ENCODE measurements at places on chromosomes 11 and 22. TPM values are rescaled to one million over a fixed set of nuclear protein-coding genes. Genes with fewer than 3 reads are reported as not detected.

The PARVG gene
- 54.0 TPM for polyA plus RNA-seq

The RIMBP3C gene
- 0.53 TPM for polyA plus RNA-seq

The PTPRJ gene
- 18.0 TPM for polyA plus RNA-seq

The MYBPC3 gene
- not detected for polyA plus RNA-seq

The RCOR2 gene
- not detected for polyA plus RNA-seq

The SLC22A25 gene
- not detected for polyA plus RNA-seq

The PLAAT2 gene
- not detected for polyA plus RNA-seq

The CLCF1 gene
- not detected for polyA plus RNA-seq

The APLNR gene
- polyA plus RNA-seq: not detected

The LIF gene
- 0.29 TPM for polyA plus RNA-seq

The OR6T1 gene
- polyA plus RNA-seq: not detected

The PATE4 gene
- polyA plus RNA-seq: not detected

The NLRP14 gene
- polyA plus RNA-seq: not detected

The OSBP2 gene
- polyA plus RNA-seq: 0.19 TPM

The DEFB131B gene
- not detected for polyA plus RNA-seq

The TMEM80 gene
- polyA plus RNA-seq: 30.4 TPM

The CSRP3 gene
- not detected for polyA plus RNA-seq

The C11orf86 gene
- not detected for polyA plus RNA-seq

The SCUBE2 gene
- not detected for polyA plus RNA-seq

The CTTN gene
- not detected for polyA plus RNA-seq

The SLC29A2 gene
- polyA plus RNA-seq: 0.32 TPM

The TNNI2 gene
- polyA plus RNA-seq: 0.54 TPM

The ELMOD1 gene
- polyA plus RNA-seq: not detected

The WT1 gene
- polyA plus RNA-seq: not detected
